Skeletal muscle cell (primary cell): ENCODE measurements at places on chromosomes 1 and 21.

GRCh38 chr1:246002725-246003441 is 504.2 kb downstream of the SMYD3 start:
- DNase-seq, result peak; percentile 55

DNA sequence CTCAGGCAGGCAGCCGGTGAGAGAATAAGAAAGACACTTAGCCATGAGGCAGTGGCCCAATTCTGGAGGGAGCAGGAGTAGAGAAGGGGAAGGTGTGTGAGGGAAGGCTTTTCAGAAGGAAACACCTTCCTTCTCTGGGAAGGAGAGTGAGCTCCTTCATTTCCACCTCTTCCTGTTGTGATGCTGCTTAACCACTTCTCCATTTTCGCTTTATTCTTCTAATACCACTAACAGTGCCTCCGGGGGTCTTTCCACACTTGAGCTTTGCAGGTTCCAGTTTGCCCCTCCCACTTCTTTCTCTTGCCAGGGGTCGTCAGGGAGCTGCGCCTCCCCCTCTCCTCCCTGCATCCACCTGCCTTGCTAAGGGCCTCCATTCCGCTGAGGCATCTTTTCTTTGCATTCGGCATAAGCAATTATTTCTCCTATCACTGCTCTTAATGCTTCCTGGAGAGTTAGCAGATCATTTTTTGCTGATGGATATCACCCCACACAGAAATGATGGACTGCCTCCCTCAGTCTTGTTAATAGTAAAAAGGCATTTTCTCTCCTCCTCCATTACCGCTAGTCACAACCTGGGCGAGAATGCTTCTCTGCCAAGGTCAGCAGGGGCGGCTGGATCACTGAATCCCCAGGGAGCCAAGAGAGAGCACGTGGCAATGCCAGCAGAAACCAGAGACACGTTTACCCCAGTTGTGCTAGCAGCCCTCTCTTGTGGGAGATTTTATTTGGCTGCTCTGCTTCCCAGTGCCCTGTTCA is 74.8 kb downstream of the ELAVL4 start:
- no peak for DNase-seq

DNA sequence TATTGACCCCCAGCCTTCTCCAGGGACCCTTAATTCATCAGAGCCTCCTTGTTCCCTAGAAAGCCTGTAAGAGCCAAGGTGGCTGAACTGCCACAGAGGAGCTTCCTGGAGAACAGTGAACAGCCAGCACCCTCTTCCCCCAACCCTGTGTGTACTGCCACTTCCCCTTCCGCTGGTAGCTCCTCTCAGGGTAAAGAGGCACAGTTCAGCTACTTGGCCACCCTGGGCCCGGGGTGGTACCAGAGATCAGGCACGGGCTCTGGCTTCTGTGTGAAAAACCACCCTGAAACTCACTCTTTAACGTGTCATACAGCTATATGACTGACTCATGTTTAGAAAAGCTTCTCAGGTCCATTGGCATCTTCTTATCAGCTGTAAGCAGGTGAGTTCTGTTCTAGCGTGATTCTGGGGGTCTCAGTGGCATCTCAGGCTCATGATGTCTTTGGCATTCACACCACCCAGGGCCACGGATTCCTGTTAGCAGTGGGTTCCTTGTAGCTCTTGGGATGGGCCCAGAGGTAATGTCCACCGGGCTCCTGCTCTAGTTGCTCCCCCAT is 22.4 kb downstream of the ARMH1 start:
- no peak for DNase-seq

GRCh38 chr1:78892260-78892840 is 114.2 kb downstream of the ADGRL4 start:
- no peak for DNase-seq

DNA sequence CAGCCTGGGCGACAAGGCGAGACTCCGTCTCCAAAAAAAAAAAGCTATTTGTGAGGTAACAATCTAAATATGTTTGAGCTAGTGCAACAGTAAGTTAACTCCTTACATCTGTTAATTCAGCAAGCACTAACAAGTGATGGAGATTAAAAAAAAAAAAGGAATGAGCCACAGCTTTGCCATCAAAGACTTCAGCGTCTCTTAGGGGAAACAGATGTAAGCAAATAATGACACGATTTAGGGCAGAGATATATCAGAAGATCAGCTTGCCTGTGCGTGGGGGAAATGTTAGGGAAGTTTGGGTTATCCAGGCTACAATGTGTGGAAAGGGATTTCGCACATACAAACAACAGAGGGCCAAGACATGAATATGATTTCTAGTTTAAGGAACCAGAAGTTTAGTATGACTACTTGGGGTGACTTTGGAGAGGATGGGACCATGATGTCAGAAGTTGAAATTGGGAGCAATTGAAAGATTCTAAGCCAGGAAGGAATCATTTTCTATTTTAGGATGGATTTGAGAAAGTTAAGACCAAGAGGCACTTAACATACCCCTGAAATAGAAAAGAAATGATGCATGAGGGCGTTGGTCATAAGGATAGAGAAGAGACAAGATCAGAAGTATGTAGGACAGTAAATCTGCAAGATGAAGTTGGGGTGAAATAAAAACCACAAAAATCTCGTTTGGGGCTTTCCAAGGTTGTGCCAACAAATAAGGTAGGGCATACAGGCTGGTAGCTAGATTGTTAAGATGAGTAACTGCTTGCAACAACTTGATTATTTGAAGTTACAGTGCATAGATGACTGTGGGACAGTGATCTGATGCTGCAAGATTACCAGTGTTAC is 2.4 kb upstream of the BRWD1 start:
- DNase-seq, result no peak

DNA sequence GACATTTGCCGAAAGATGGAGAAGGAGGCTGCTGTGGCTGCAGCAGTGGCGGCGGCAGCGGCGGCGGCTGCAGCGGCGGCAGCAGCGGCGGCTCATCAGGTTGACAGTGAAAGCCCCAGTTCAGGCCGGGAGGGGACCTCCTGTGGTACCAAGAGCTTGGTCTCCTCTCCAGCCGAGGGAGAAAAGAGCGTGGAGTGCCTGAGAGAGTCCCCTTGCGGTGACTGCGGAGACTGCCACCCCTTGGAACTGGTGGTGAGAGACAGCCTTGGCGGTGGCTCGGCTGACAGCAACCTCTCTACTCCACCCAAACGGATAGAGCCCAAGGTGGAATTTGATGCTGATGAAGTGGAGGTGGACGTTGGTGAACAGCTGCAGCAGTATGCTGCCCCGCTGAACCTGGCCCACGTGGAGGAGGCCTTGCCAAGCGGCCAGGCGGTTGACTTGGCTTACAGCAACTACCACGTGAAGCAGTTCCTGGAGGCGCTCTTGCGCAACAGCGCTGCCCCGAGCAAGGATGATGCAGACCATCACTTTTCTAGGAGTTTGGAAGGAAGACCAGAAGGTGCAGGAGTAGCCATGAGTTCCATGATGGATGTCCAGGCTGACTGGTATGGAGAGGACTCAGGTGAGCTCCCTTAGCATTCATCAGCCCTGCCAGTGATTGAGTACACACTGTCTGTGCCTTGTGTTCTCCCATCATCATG is 6.3 kb downstream of the ZBTB8B start:
- no peak for DNase-seq

GRCh38 chr1:233282582-233282886 is 13.0 kb downstream of the PCNX2 start:
- no peak for DNase-seq
